Left colon (tissue), 2 donors: ENCODE measurements at places on chromosomes 16 and 17. TPM values are rescaled to one million over a fixed set of nuclear protein-coding genes. Genes with fewer than 3 reads are reported as not detected.

The SHISA9 gene
- total RNA-seq, result 1.5 TPM

- no peak for DNase-seq
Observed at GRCh38 chr16:27102701-27103575, 36.2 kb downstream of the C16orf82 start.

The PIMREG gene
- total RNA-seq, result 7.7 TPM

GRCh38 chr16:31108794-31109558 lies 790 bp downstream of the BCKDK start:
- no peak for DNase-seq

DNA sequence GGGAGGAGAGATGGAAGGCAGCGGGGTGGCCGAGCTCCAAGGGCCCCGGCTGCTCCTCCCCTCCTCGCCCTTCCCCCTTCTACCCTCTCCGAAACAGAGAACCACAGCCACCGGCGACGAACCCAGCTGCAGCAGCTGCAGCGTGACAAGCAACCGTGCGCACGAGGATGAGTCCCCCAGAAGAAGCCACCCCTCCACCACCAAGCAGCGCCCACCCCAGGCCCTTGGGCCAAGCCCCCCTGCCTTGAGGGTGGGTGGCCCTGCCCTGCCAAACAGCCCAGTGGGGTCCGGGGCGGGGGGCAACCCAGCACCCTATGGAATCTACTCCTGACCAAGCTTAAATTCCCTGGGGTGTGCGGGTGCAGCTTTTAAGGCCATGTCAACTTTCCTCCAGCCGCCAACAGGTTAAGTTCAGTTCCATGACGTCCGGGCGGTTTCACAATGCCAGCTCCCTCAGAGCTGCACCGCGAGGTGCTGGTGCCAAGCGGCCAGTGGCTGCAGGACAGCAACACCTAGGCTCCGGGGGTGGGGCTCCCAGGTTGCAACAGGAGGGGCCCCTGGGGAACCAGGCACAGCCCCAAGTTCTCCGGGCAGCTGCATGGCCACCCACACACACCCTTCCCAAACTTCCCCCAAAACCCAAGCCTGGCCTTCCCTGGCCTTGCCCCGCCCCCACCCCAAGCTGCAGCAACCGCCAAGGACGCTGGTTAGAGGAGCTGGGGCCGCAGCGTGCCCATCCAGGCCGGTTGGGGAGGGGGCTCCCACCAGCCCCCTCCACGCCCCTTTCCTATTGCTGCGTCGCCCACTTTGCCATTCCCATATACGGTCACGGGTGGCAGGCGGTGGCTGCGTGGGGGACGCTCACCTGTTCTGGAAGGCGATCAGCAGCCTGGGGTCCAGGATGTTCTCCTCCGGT lies 2.0 kb downstream of the CBX4 start:
- peak; percentile 90 for DNase-seq

- DNase-seq, result no peak
Observed at GRCh38 chr17:36105781-36106492, 2.3 kb downstream of the CCL4 start.

The C17orf78 gene
- total RNA-seq, result not detected

- no peak for DNase-seq
Observed at GRCh38 chr17:50829332-50829731, 6.1 kb upstream of the WFIKKN2 start.

DNA sequence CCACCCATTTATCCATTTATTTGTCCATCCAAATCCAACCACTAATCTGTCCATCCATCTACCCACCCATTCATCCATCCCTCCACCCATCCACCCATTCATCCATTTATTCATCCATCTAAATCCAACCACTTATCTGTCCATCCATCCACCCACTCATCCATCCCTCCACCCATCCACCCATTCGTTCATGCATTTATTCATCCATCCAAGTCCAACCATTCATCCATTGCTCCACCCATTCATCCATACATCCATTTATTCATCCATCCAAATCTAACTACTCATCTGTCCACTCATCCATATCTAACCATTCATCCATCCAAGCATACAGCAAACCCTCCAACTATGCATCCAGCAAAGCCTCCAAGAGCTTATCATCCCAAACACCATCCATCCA lies 267.3 kb downstream of the XYLT1 start:
- DNase-seq, result no peak

DNA sequence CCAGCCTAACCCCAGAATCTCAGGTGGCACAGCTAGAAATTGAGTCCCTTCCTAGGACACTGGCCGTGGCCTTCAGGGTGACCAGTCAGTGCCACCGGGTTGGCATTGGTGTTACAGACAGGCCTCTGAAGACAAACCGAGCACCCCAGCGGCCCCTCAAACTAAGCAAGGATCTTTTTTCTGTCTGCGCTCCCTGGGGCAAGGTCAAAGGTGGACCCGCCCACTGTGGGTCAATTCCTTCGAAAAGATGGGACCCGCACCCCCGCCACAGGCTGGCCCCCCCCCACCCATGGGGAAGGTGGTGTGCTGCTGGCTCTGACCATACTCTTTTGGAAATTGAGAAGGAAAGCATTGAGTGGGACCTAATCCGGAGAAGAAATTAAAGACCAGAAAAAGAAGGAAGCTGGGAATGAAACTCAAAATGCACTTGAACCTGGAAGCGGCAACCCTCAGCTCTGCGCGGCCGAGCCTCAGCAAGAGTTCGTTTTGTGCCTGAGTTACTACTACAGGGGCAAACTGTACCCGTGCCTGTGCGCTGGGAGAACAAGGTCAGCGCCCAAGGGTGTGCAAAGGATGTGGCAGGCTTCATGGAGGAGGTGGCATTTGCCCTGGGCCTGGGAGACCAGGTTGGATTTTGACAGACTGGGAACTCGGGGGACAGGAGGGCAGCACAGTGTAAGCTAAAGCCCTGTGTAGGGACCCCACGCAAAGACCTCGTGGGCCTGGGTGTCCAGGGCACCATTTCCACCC lies 20.4 kb downstream of the TMC6 start:
- no peak for DNase-seq

- DNase-seq, result peak; percentile 74
Observed at GRCh38 chr16:2486645-2487516, 12.0 kb downstream of the TBC1D24 start.

DNA sequence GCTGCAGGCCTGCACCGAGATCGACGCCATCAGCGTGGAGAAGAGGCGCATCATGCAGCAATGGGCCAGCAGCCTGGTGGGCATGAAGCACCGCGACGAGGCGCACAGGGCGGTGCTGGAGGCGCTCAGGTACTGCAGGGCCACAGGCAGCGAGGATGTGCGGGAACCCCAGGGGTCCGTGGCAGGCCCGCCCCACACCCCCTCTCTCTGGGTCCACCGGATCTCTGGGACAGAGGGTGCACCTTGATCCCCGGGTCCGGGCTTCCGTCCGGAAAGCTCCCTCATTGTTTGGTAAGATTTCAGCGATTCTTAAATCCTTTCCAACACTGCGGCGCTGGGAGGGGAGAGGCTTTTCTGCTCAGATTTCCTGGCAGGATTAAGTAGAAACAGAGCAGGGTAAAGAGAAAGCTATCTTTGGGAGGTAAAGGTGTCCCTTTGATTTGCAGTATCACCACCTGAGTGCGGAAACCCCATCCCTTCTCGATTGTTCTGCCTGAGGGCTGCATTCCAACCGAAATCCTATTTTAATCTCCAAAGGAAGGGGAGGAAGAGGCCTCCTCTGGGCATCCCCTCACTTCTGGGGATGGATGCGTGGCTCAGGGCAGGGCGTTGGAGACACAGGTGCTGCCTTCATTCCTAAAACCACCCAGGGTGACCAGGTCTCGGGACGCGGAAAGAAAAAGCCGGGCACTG lies 29.2 kb downstream of the CCDC40 start:
- DNase-seq, result no peak

GRCh38 chr16:15538507-15538906 lies 104.1 kb downstream of the BMERB1 start:
- no peak for DNase-seq

The RAB26 gene
- 24.9 TPM for total RNA-seq

The SLFN14 gene
- total RNA-seq, result not detected

The MEIOB gene
- not detected for total RNA-seq

GRCh38 chr16:27703121-27703520 lies 153.2 kb downstream of the KATNIP start:
- DNase-seq, result no peak

- DNase-seq, result no peak
Observed at GRCh38 chr17:36647636-36648035, 46.3 kb downstream of the MRM1 start.

GRCh38 chr17:2253768-2254406 lies 49.7 kb downstream of the SMG6 start:
- no peak for DNase-seq
